A549 treated with AZD2906 at 1 μM for 4 hours (cell line): ENCODE measurements at places on chromosomes 5 and 9. TPM values are rescaled to one million over a fixed set of nuclear protein-coding genes. Genes with fewer than 3 reads are reported as not detected.

The SLIT3 gene
- total RNA-seq = 13.0 to 18.1 TPM (median 16.5 TPM) in 5 replicates

The HMCN2 gene
- total RNA-seq = 0.01 to 0.13 TPM (median 0.09 TPM) in 5 replicates

The LCN2 gene
- 3.3 to 6.9 TPM (median 3.6 TPM) in 5 replicates for total RNA-seq

The FSD1L gene
- 3.4 to 4.5 TPM (median 4.2 TPM) in 5 replicates for total RNA-seq

The LOX gene
- total RNA-seq = 1.3 to 2.0 TPM (median 1.8 TPM) in 5 replicates

The RELL2 gene
- total RNA-seq = 4.0 to 5.2 TPM (median 4.6 TPM) in 5 replicates

The SH3GL2 gene
- total RNA-seq = 0.06 to 0.41 TPM (median 0.07 TPM) in 5 replicates

The SKP2 gene
- total RNA-seq = 18.4 to 21.1 TPM (median 18.9 TPM) in 5 replicates

The GABBR2 gene
- total RNA-seq = 0.11 to 0.25 TPM (median 0.14 TPM) in 5 replicates

The GABRG2 gene
- total RNA-seq = not detected in 5 replicates

The BTNL3 gene
- total RNA-seq = not detected in 5 replicates

The PCDHB9 gene
- total RNA-seq = 0.01 to 0.09 TPM (median 0.02 TPM) in 4 of 5 replicates, not detected in the other

The FAM151B gene
- total RNA-seq = 1.0 to 1.7 TPM (median 1.7 TPM) in 5 replicates

The DAB2 gene
- 6.2 to 9.0 TPM (median 7.6 TPM) in 5 replicates for total RNA-seq

The MYMK gene
- not detected in 5 replicates for total RNA-seq

The LMNB1 gene
- 53.6 to 77.2 TPM (median 55.2 TPM) in 5 replicates for total RNA-seq

The SLC6A7 gene
- 0.02 to 0.03 TPM in 2 of 5 replicates, not detected in the others for total RNA-seq

The CD180 gene
- total RNA-seq = not detected in 5 replicates

The SMIM33 gene
- not detected in 5 replicates for total RNA-seq

The PCDHGC5 gene
- total RNA-seq = 0.02 to 0.03 TPM in 2 of 5 replicates, not detected in the others

The PCDHA13 gene
- total RNA-seq = 0.03 to 0.06 TPM (median 0.05 TPM) in 5 replicates

The MATR3 gene
- total RNA-seq = 155 to 183 TPM (median 175 TPM) in 5 replicates

The IFNA14 gene
- not detected in 5 replicates for total RNA-seq

The ZNF879 gene
- total RNA-seq = 0.48 to 0.77 TPM (median 0.52 TPM) in 5 replicates

The CNTLN gene
- 4.3 to 5.8 TPM (median 4.7 TPM) in 5 replicates for total RNA-seq

The NPR3 gene
- 14.3 to 19.0 TPM (median 14.8 TPM) in 5 replicates for total RNA-seq

The FGD3 gene
- total RNA-seq = 0.12 to 0.26 TPM (median 0.16 TPM) in 5 replicates

The SLC1A3 gene
- total RNA-seq = 0.03 to 0.21 TPM (median 0.07 TPM) in 5 replicates

The AGGF1 gene
- total RNA-seq = 12.6 to 14.2 TPM (median 13.5 TPM) in 5 replicates

The SPINK1 gene
- total RNA-seq = 0.68 to 1.9 TPM (median 1.1 TPM) in 5 replicates

The ORM2 gene
- total RNA-seq = not detected in 5 replicates
